Naive B cell (primary cell): ENCODE measurements at places on chromosomes 1 and 21. TPM values are rescaled to one million over a fixed set of nuclear protein-coding genes. Genes with fewer than 3 reads are reported as not detected.

LRRC8B gene
- 5.3 TPM for polyA plus RNA-seq

DNA sequence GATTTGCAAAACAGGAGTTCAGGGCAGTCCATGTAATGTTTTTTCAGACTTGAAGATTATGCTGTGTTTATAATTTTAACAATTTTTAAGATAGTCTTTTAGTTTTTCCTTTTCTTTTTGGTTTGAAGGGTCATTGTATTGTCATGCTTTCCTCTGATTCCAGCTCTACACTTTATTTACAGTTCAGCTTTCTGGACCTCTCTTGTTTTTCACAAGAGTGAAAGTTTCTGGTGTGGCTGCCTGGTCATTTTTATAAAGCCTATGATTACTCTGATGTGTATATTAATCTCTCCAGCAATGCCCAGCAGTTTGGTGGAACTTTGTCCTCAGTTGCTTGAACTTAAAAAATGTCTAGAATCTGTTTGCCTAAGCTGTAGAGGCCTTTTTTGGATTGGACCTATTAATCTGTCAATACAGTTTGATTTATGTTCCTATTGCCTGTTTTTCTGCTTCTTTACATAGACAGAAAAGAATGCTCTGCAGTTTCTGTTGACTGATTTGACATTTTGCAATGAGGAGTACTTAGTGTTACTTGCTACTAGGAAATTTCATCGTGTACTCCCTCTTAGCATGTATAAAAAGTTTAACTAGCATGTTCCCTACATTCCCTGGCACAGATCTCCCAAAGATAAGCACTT lies 52.2 kb downstream of the XCL2 start:
- no peak overlapping the region for H3K4me3 ChIP-seq
- no peak overlapping the region for H3K27ac ChIP-seq
- H3K4me1 ChIP-seq, result no peaks in the 10 kb centered on the region
- no peaks in the 10 kb centered on the region for H3K27me3 ChIP-seq

GRCh38 chr1:150065184-150065871 lies 2.2 kb upstream of the VPS45 start:
- H3K36me3 ChIP-seq, result no peaks in the 10 kb centered on the region
- H3K27ac ChIP-seq, result no peak overlapping the region
- H3K27me3 ChIP-seq, result no peaks in the 10 kb centered on the region
- no peak for DNase-seq
- peaks cover 20% of the 10 kb centered on the region for H3K4me1 ChIP-seq

GRCh38 chr1:149849947-149850360 lies 49.4 kb upstream of the BOLA1 start:
- H3K27ac ChIP-seq, result peak overlapping the region; percentile 86
- peaks cover 14% of the 10 kb centered on the region for H3K36me3 ChIP-seq
- H3K4me1 ChIP-seq, result peaks cover 41% of the 10 kb centered on the region
- no peak for DNase-seq
- H3K27me3 ChIP-seq, result no peaks in the 10 kb centered on the region
- H3K4me3 ChIP-seq, result peak overlapping the region; percentile 89
